ENCODE measurements at places on chromosomes 7 and 10.

DNA sequence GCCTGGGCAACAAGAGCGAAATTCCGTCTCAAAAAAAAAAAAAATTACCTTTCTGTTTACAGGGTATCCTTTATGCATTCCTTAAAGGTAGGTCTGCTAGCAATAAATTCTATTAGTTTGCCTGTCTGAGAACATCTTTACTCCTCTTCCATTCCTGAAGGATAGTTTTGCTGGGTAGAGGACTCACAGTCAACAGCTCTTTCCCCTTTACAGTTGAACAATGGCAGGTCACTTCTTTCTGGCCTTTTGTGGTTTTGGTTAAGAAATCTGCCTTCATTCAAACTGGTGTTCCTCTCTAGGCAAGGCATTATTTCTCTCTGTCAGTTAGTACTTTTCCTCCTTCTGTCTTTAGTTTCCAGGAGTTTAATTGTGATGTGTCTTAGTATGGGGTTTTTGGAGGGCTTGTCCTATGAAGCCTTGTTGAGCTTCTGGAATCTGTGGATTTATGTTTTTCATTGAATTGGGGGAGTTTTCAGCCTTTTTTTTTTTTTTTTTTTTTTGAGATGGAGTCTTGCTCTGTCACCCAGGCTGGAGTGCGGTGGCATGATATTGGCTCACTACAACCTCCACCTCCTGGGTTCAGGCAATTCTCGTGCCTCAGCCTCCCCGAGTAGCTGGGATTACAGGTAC, 4.8 kb upstream of the DNAAF5 start:
- no peak for DNase-seq

DNA sequence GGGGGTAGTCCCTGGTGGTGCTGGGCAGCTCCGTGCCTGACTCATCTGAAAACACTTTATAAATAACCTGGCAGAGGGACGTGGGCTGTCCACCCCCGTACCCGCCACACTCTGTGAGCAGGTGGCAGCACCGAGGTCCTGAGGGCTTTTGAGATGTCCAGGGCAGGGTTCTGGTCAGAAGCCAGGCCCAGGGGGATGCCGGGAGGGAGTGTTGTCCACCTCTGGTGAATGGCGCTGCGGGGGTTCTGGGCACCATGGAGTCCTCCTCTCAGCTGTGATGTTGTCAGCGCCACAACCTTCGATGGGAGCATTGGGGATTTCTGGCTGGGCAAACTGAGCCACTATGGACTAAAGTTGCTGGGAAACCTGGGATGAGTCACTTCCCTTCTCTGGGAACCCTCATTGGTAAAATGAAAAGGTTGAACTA, 27.4 kb upstream of the GOLGA7B start:
- no peak for DNase-seq

GRCh38 chr10:130820880-130821482, 490.5 kb downstream of the TCERG1L start:
- peak; percentile 88 for DNase-seq

DNA sequence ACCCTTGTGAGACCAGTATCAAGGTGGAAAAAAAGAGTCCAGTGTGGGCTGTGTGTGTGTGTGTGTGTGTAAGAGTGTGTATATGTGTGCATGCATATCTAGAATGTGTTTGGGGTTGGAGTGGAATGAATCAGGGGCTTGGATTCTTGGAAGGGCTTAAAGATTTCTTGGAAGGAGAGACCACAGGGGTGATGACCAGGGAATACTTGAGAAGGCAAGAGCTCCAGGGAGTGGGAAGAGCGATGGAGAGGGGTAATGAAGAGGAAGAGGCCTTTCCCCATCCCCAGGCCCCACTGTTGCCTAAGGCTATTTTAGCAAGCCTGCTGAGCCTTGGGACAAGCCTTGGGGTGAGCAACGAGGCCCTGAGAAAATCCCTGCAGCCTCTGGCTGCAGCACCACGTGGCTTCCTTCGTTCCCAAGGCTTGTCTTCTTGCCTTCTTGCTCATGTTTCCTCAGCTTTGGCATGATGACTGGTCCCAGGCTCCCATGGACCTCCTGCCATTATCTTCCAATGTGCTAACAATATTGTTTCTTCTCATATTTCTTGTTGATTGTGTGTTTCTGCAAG, 663.4 kb downstream of the INHBA start:
- DNase-seq: peak; percentile 81

- no peak for DNase-seq
Observed at GRCh38 chr7:89680161-89680560, 474.1 kb upstream of the STEAP1 start.

DNA sequence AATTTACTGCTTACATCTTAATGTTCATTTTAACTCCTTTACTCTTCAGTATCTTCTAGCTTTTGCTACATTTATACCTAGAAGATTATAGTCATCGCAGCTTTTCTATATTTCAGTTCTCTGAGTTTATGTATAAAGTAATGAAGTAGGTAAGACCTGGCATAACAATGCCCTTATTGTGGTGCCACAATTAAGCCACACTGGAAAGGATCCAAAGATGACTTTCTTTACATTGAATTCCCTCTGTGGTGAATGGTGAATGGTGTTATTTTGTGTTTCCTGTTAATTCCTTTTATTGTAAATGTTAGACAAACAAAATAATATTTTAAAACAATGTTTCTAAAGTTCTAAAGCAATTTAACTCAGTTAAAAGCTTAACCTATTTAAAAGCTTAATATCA, 36.2 kb downstream of the SEMA3D start:
- DNase-seq: no peak
